Type B pancreatic cell (in vitro differentiated cells): ENCODE measurements at places on chromosomes 11 and 22.

- H3K4me1 ChIP-seq: no peaks in the 10 kb centered on the region
- no peak overlapping the region for H3K4me3 ChIP-seq
- no peaks in the 10 kb centered on the region for H3K27me3 ChIP-seq
- DNase-seq: no peak
- H3K27ac ChIP-seq: no peak overlapping the region
These were observed 70.9 kb upstream of the OR5AK2 start for GRCh38 chr11:56917708-56918400.

GRCh38 chr11:84471501-84471900 is 1155.6 kb downstream of the DLG2 start:
- DNase-seq: no peak
- H3K4me3 ChIP-seq: no peak overlapping the region
- H3K36me3 ChIP-seq: no peaks in the 10 kb centered on the region
- H3K27me3 ChIP-seq: peaks cover 2% of the 10 kb centered on the region
- no peak overlapping the region for H3K27ac ChIP-seq

DNA sequence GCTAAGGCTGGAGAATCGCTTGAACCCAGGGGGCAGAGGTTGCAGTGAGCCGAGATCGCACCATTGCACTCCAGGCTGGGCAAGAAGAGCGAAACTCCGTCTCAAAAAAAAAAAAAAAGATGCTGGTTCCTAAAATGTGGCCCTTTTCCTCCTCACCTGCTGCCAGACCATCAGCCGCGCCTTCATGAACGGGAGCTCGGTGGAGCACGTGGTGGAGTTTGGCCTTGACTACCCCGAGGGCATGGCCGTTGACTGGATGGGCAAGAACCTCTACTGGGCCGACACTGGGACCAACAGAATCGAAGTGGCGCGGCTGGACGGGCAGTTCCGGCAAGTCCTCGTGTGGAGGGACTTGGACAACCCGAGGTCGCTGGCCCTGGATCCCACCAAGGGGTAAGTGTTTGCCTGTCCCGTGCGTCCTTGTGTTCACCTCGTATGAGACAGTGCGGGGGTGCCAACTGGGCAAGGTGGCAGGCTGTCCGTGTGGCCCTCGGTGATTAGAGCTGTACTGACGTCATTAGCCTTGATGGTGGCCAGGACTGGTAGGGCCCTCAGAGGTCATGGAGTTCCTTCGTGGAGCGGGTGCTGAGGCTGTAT is 50.7 kb upstream of the PPP6R3 start:
- no peak overlapping the region for H3K27ac ChIP-seq
- H3K27me3 ChIP-seq: no peaks in the 10 kb centered on the region
- H3K36me3 ChIP-seq: peaks cover 16% of the 10 kb centered on the region
- H3K4me3 ChIP-seq: no peak overlapping the region
- DNase-seq: no peak

- no peak for DNase-seq
- no peaks in the 10 kb centered on the region for H3K36me3 ChIP-seq
- no peak overlapping the region for H3K27ac ChIP-seq
- no peaks in the 10 kb centered on the region for H3K4me1 ChIP-seq
- H3K4me3 ChIP-seq: no peak overlapping the region
These were observed 29.5 kb downstream of the OR2AG2 start for GRCh38 chr11:6742260-6742659.

DNA sequence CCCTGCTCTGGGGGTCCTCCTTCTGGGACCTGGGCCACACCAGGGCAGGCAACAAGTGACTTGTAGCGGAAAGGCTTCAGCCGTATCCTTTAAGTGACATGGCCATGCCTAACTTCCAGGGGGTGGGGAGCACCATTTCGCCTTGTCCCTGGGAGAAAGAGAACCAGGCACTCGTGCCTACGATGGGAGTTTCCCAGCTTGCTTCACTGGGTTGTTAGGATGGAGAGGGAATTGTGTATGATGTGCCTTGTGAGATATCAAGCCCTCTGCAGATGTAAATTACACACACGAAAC is 151.4 kb downstream of the CACNA1I start:
- peaks cover 17% of the 10 kb centered on the region for H3K27me3 ChIP-seq
- peaks cover 16% of the 10 kb centered on the region for H3K4me1 ChIP-seq
- H3K27ac ChIP-seq: no peak overlapping the region

GRCh38 chr22:23500508-23501260 is 79.4 kb downstream of the IGLL1 start:
- H3K4me1 ChIP-seq: peaks cover 29% of the 10 kb centered on the region
- no peak for DNase-seq
- H3K27me3 ChIP-seq: peaks cover 5% of the 10 kb centered on the region
- H3K4me3 ChIP-seq: no peak overlapping the region
- no peak overlapping the region for H3K27ac ChIP-seq

DNA sequence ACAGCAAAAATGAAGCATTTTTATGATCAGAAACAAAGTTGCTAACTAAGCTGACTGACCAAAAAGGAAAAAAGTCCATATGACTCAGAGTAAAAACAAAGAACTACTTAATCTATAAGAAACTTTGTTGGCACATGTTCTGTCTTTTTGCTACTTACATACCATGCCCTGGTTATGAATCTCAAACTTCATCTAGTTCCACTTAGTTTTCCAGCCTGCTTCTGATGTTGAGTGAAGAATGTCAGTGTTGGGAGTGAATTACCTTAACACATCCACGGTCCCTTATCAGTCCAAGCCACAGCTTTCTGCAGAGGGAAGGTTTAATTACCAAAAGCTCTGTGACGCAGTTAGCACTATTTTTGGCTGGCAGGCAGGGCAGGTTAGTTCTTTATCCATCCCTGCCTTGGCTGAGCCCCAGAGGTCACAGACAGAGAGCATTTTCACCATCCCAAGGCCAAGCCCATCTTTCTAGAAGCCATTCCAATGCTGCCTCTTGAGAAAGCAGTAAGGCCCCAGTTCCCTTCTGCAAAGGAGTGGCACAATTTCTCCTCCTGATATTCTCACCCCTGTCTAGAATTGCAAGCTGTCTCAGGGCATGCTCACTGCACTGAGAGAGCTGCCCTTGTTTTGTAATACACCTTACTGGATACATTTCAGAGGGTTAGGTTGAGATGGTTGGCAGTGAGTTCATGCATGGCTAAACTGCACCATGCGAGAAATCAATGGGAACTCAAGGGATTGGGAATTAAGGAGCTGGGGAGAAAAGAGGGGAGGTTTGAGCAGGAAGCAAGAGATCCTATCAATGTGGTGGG is 67.1 kb downstream of the SLC1A2 start:
- no peaks in the 10 kb centered on the region for H3K36me3 ChIP-seq
- peaks cover 4% of the 10 kb centered on the region for H3K27me3 ChIP-seq
- no peak for DNase-seq
- no peak overlapping the region for H3K4me3 ChIP-seq

DNA sequence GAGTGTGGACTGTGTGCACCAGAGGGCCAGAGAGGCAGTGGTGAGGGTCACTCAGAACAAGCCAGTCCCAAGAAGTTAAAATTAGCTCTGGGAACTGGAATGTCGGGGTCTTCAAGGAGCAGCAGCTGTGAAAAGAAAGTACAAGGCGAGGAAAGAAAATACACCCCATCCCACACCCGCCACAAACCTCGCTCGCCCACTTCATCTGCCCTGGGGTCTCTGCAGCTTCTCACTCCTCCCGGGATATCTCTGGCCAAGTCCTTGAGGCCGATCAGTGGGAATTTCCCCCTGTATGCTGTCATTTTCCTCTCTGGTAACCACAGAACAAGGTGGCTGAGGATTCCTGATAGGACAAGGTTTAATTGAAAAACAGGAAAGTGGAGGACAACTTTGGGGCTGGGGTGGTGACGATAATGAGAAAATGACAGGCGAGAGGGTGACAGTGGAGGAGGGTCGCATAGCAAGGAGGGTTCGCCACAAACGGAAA is 36.3 kb upstream of the TIMP3 start:
- H3K4me3 ChIP-seq: no peak overlapping the region
- H3K36me3 ChIP-seq: no peaks in the 10 kb centered on the region
- H3K27ac ChIP-seq: no peak overlapping the region
- no peaks in the 10 kb centered on the region for H3K4me1 ChIP-seq
- DNase-seq: no peak
- H3K27me3 ChIP-seq: peaks cover 9% of the 10 kb centered on the region

GRCh38 chr22:35140879-35141745 is 75.2 kb downstream of the ISX start:
- peaks cover 12% of the 10 kb centered on the region for H3K27me3 ChIP-seq
- H3K27ac ChIP-seq: no peak overlapping the region
- no peak for DNase-seq
- no peaks in the 10 kb centered on the region for H3K36me3 ChIP-seq
